Common myeloid progenitor, CD34-positive (primary cell): ENCODE measurements at places on chromosomes 2 and 18.

GRCh38 chr18:21997207-21998143 is 171.9 kb upstream of the GATA6 start:
- DNase-seq, result peak; percentile 72

GRCh38 chr18:53486296-53486695 is 738.2 kb downstream of the MBD2 start:
- no peak for DNase-seq

DNA sequence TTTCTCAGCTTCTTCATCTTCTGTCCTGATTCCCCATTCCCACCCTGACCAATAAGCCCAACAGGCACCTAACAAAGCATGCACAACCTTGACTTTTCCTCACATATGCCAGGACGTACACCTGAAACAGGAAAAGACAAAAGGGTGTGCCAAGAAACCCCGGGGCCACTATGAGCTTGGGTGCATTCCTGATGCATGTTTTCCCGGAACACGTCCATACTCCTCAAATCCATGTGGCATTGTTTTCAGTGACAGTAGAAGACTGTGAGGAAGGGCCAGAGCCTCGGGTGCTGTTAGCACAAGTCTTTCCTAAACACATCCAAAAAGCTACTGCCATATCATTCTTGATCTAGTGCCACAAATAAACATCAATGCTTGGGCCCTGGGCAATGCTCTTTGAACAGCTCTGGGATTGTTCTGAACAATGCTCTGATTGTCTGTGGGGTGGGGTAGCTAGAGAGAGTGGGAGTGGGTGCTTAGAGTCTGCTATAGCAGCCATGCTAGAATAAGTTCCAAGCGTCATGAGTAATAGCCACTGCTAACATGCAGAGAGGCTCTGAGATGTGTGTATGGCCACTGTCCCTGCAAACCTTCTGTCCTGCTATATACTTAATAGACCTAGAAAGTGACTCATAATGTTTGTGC is 181.7 kb upstream of the CRIM1 start:
- DNase-seq, result no peak

DNA sequence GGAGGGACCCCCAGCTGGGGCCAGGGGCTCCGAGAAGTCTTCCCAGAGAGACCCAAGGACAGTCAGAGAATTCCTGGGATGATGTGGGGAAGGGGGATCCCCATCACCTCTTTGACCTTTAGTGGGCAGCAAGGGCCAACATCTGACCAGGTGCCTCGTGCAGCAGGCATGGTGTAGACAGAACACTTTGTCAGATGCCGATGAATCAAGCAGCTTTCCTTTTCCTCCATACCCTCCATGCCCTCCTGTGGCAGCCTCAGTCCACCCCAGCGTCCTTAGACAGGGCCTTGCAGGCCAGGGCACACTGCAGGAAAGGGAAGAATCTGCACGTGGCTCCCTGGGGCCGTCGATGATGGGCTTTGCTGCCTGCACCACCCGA is 26.3 kb downstream of the GPR55 start:
- DNase-seq, result no peak

DNA sequence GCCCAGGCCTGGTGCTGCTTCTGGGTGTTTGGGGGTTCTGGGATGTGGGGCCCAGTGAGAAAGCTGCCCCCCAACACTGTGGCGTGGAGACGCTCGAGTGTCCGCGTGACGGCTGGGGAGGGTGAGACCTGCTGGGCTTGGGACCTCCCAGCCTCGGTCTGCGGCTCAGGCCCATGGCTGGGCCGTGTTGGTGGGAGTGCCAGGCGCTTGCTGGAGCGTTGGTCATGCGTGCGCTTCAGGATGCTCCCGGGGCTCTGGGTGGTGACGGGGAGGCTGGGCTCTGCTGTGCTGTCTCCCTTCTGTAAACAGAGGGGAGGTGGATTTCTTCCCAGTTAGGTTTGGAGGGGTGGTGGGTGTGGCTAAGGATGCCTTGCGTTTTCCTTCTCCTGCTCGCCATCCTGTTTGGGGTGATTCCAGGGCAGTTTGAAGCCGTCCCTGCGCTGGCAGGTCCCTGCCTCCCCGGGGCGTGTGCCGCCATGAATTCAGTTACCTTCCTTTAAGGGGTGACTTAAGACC is 606 bp downstream of the GAL3ST2 start:
- DNase-seq, result no peak

GRCh38 chr18:71398531-71398930 is 1109.7 kb downstream of the SOCS6 start:
- DNase-seq, result no peak

DNA sequence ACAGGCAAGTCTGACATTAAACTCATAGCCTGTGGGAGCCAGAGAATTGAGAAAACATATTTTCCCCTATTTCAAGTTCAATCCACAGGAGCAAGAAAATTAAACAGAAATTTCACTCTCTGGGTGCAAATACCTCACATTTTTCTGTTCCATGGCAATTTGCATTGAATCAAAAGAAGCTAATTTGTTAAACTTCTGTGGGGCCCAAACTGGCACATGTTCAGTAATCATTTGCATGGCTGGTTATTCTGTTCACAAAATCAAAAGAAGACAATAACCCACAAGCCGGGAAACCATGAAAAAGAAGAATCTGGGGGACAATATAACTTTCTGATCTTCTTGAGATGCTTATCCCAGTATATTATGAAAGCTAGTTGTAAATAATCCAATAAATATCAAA is 363.1 kb downstream of the LRP1B start:
- DNase-seq, result no peak

- peak; percentile 83 for DNase-seq
These were observed 15.7 kb downstream of the ZFP36L2 start for GRCh38 chr2:43210467-43211303.

DNA sequence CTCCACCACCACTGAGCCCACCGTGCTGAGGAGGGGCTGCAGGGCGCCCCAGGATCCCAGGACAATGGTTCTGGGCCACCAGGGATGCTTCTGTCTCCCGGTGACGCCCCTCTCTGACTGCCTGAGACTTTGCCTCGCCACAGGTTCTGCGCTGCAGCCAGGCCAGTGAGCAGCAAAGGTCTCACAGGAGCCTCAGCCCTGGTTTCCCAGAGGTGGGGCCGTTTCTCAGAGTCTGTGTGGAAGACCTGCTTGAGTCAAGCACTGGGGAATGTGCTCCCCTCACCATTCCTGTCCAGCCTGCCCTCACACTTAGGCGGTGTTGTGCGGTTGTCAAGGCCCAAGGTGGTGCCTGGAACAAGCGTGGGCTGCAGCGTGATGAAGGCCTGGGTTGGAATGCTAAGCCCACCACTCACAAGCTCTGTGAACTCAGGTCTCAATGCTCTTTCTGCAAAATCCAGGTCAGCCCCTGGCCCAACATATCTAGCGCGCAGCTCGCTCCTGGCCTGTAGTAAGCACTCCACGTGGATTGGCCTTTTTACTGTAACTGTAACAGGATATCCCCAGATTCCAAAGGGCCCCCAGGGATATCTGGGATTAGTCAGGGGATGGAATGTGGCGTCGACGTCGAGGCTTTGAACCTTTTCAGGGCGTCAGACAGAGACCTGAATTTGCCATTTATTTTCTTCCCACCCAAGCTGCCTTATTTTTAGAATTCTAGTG is 47.6 kb downstream of the PLB1 start:
- DNase-seq, result no peak

DNA sequence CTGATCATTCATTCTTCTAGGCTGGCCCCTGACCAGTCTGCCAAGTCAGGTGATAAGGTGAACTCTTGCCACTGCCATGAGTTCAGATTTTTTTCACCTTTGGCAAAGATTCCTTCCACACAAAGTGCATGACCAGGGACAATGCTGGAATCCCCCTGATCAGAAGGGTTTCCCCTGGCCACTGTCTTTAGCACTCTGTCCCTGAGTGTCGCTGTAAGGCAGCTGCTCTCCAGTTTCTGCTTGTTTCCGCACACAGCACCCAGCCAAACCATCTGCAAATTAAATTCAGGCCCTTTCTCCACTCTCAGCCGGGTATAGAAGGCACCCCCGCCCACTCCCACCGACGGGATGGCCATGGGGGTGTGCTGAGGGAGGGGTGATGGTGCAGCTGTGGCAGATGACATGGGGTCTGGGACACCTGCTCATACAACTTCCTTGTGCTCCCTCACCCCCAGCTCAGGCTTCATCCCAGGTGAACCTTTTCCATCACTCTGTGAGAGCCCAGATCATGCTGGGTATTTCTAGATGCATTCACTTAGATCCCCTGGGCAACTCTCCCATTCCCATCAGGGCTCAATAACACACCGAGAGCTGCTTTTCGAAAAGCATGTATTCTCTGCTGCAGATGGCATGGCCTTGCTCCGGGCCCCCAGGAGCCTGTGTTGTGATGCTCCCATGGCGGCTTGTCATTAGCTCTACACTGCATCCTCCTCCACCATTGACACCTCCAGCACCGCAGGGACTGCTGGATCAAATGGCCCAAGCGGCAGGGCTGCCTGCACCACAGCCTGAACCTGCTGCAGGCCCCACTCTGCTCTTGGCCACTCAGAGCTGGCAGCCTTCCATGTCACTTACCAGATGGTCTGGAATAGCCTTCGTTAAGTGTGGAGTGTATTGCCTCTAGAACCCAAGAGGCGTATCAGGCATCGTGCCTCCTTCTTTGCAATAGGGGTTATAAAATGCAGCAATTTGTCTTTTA is 52.3 kb upstream of the ROCK2 start:
- no peak for DNase-seq

- DNase-seq, result no peak
These were observed 68.8 kb upstream of the KCTD1 start for GRCh38 chr18:26617151-26617554.

DNA sequence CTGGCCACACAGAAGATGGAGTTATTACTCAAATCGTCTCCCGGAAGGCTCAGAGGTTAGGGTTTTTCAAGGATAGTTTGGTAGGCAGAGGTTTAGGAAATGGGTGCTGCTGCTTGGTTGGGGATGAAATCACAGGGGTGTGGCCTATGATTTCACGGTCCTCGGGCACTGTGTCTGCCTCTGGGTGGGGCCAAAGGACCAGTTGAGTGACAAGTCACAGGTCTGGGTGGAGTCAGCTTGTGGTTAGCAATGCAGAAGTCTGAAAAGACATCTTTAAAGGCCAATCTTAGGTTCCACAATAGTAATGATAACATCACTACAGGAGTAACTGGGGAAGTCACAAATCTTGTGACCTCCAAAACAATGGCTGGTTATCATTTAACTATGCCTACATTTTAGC is 387.8 kb downstream of the ZNF521 start:
- peak; percentile 59 for DNase-seq

- peak; percentile 84 for DNase-seq
These were observed 57.1 kb downstream of the ZFP36L2 start for GRCh38 chr2:43169099-43169945.

DNA sequence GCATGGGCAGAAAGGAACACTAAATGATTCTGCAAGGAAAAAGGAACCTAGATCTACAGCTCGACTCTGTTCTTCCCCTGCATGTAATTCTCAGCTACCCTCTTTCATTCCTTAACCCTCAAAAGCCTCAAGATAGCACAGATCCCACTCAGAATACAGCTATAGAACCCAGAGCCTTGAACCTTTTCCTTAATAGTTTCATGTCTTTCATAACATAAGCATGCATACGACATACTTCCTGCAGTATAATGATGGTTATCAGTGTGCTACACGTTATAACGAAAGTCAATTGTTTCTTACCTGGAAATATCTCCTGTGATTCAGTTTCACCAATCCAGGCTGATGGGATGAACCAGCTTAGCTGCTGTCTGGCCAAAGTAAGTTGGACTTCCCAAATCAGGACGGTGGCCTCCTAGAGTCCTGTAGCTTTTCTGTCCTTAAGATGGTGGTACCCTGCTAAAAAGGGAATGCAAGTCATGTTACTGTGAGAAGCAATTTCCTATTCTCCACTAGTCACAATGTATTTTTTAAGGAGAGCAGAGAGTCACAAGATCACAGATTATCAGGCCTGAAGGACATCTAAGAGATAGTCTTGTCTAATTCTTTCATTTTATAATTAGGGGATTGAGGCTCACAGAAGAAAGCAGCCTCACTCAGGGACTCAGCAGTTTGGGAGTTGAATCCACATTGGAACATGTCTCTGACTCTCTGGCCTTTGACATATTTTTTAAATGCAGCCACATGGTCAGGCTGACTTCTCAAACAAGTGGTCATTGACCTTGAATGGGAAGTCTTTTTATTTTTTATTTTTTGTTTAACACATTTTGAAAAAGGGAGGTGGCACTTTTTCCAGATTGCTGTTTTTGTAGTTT is 41.8 kb downstream of the CYRIA start:
- DNase-seq, result no peak

GRCh38 chr2:83874712-83875430 is 584.2 kb downstream of the SUCLG1 start:
- no peak for DNase-seq

- no peak for DNase-seq
These were observed 1154.4 kb downstream of the DPP10 start for GRCh38 chr2:115596659-115597375.

DNA sequence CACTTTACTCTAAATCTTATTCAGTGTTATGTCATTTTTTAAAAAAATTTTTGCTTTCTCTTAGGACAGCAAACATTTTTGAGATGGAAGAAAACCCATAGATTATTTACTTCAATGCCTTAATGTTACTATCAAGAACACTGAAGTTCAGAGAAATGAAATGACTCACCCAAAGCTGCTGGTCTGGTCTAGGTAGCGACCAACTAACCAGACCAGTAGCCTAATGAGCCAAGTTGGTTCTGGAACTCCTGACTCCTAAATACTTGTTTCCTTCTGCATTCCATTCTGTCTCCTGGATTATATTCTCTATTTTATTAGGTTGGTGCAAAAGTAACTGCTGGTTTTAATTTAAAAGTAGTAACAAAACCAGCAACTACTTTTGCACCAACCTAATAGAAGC is 35.4 kb downstream of the SLC8A1 start:
- DNase-seq, result no peak

GRCh38 chr2:70851704-70852103 is 16.1 kb upstream of the CD207 start:
- peak; percentile 80 for DNase-seq

- DNase-seq, result no peak
These were observed 81.8 kb upstream of the ADAM23 start for GRCh38 chr2:206361407-206362045.

GRCh38 chr18:8705961-8706790 is 820 bp downstream of the MTCL1 start:
- no peak for DNase-seq
